ENCODE measurements at places on chromosomes 5 and 9.

DNA sequence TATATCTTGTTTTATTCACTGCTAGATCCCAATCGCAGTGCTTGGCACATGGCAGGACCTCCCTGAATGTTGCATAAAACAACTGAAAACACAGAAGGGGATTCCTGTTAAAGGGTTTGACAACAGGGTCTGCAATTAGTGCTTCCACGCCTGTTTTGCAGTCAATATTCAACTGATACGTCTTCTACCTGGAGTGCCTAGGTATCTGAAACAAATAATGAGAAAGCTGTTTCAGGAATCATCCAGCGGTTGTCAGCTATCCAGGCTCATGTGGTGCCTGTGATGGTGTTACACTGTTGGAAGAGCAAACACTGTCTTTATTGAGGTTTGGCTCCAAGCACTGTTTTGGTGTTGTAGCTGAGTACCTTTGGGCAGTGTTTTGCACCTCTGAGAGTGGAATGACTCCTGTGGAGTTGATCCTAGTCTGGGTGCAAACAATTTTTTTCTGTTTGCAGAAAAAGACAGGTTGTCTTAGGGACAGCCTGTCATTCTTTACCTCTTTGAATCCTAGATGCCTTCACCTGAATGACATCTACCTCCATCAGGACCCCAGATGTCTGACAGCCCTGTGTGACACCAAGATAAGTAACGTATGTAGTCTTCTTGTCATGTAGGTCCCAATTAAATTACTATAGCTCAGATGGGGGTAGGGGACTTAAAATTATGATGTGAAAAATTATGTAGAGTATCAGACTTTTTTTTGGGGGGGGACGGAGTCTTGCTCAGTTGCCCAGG lies 14.8 kb upstream of the MATR3 start:
- no peak for DNase-seq

DNA sequence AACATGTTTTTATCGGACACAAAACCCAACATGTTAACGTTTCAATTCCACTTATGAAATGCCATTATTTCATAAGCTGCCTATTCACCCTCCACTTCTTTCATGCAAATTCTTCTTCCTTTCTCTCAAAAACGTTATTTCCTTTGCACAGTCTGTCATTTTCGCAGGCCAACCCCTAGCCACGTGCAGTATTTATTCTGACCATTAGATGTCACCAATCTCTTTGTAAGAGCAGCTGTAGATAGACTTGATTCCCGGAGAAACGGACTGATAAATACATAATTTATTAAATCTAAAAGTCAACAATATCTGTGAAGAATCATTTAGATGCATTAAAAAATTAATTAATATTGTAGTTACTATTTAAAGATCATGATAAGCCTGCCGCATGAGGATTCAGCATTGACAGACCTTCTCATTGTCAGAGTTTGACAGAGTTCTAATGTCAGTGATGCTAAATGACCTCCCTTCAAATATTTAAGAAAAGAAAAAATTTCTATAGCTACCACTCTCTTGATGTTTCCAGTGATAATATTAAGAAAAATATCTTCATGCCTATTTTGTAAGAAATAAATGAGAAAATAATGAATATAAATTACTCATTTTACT lies 933.6 kb downstream of the CDH12 start:
- DNase-seq: peak; percentile 14

DNA sequence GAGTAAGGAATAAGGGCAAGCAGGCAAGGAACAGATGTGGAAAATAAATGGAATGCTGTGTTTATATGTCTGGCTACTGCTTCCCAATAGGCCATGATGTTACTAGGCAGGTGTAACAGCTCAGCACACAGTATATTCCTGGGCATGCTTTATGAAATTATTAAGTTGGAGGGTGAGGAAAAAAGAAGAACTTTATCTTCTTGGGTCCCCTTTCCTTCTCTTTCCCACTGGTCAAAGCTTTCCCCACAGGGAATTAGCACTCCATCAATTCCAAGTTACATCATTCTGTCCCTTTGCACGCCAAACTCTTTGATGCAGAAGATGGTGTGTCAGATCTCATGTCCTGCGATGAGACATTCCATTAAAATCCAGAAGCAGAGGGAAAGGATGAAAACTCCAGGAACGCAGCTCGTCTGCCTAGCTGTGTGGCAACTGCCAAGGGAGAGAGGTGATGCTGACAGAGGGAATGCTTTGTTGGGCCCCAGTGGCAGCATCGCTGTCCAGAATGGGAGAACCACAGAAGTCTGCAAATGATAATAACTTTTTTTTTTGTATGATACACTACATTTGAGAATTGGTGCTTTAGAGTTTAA lies 447.3 kb upstream of the ARRDC3 start:
- no peak for DNase-seq

DNA sequence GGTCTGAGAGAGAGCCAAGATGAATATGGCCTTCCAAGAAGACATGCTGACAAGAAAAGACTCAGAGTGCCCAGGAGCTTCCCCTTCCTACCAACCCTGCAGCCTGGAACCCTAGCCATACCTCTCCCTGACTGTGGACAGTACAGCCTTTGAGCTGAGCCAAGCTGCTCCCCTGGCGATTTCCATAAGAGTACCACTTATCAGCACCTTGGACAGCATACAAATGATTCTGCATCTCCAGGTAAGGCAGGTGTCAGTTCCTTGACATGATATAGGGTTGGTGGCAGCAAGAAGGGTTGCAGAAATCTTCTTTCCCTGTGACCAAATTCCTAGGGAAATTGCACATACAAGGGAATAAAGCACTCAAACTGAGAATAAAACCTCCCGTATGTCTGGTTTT lies 58.3 kb downstream of the MFAP3 start:
- DNase-seq: no peak

DNA sequence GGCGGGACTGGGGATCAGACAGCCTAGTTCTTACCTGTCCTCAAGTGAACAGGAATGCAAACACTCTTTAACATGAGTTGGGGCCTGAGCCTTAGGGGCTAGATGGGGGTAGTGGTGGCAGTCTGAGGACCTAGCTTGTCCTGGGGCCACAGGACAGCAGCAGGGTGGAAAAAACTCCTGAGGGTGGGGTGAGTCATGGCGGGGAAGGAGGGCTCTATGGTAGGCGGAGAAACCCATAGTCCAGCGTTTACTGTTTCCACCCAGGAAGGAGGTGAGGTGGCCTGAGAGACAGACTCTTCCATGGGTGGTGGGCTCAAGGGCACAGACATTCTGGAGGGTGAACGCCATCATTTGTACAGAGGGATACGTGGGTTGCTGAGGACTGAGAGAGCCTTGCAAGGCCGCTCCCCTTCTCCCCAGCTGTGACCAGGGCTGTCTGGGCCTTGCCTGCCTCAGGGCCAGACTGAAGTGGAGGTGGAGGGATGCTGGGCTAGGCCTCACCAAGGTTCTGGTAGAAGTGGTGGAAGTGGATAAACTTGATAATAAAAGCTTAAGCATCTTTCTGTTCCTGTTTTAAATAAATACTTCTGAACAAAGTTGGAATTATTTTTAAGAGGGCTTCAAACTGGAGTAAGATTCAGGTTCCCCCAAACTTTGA lies 1.1 kb upstream of the TSPAN17 start:
- DNase-seq: peak; percentile 63

DNA sequence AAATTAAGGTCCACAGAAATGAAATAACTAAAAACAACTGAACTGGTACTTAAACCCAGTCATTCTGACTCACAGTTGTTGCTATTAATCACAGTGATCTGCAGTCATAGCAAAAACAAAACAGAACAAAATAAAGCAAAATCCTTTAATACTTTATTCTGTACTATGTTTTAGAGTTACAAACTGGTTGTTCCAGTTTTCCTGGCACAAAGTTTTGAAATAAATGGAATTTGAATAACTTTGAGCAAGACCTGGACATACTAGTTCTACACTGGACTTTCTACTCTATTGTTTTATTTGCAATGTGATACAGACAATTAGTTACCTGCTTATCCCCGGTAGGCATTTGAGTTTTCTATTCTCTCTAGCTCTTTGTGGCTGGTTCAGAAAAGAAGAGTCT lies 147.9 kb downstream of the DMRT2 start:
- no peak for DNase-seq

GRCh38 chr5:147223948-147224791 lies 10.7 kb upstream of the STK32A start:
- DNase-seq: peak; percentile 45

DNA sequence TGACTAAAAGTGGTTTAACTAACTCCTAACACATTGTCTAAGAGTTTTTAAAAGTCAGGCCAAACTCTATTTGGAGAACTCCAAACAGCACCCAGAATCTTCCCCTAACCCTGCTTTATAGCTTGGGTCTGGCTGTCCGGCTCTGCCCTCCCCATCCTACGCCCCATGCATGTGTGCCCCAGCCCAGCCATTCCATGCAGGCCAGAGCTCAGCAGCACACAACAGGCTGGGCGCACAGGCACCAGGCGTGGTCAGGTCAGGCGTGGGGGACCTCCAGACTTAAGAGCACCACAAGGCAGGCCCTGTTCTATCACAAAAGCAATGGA lies 31.1 kb downstream of the SHB start:
- DNase-seq: no peak

DNA sequence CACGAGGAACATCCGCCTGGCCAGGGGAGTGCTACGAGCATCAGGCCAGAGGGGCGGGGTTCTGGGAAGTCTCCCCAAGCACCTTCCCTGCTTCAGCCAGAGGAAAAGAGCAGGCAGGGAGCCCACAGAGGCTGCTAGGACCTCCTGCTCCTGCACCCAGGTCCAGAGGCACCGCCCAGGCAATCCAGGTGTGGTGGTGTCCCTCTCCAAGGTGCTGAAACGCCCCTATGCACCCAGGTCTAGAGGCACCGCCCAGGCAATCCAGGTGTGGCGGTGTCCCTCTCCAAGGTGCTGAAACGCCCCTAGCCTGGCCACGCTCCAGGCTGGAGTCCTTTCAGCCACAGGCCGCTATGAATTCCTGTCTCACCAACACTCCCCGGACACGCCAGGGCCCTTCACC lies 10.7 kb upstream of the UBAC1 start:
- DNase-seq: no peak

DNA sequence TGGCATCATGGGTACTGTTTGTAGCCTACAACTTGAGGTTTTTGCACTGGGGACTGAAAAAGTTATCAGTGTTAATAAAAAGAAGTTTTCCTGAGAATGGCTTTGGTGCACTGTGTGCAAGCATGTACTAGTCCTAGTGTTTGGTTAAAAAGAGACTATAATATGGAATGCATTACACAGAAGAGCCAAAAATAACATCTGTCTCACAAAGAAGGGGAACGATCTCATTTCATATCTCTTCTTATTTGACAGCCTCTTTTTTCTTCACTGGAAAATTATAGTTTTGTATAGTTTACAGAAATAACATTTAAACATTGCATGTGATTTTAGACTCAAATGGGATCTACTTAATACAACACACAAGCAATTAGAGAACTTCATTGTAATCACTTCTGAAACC lies 127.0 kb upstream of the GDNF start:
- DNase-seq: no peak

DNA sequence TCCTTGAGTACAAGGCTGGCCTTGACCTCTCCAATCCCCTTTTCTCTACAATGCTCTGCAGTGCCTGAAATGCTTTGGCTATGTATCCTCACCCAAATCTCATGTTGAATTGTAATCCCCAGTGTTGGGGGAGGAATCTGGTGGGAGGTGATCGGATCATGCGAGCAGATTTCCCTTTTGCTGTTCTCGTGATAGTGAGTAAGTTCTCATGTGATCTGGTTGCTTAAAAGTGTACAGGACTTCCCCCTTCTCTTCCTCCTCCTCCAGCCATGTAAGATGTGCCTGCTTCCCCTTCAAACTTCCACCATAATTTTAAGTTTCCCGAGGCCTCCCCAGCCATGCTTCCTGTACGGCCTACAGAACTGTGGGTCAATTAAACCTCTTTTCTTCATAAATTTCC lies 28.5 kb upstream of the AKNA start:
- DNase-seq: no peak

GRCh38 chr9:125428060-125428901 lies 166.7 kb downstream of the GAPVD1 start:
- no peak for DNase-seq

DNA sequence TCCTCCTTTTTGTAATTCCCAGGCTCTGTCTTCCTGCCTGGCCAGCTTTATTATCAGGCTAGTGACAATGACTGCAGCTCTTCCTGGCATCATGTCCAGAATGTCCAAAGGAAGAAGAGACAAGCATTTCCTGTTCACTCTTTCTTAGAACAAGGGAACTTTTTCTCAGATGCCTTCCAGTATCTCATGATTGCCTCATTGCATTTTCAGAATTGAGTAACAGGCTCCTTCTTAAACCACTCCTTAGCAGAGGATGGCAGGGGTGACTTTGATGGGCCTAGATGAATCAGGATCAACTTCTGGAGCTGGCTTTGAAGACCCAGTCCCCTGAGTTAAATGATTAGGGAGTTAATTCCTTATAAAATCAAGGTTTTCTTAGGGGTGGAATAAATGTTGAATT lies 92.9 kb upstream of the RASGRF2 start:
- no peak for DNase-seq

DNA sequence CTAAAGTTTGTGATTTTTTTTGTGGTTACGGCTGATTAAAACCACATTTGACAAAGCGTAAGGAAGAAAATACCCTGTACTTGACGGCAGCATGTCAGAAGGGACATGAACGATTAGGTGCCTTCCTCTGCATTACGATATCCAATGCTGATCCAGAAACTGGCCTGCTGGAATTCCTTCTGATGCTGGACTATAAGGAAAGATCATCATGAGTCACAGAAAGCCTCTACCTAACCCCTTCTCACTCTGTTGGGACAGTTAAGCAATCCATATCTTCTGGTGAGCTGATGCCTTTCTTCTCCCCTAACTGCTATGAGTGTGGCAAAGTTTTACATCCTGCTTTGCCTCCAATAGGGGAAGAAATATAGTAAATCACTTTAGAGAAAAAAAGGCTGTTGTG lies 78.4 kb upstream of the PAPPA start:
- peak; percentile 11 for DNase-seq

DNA sequence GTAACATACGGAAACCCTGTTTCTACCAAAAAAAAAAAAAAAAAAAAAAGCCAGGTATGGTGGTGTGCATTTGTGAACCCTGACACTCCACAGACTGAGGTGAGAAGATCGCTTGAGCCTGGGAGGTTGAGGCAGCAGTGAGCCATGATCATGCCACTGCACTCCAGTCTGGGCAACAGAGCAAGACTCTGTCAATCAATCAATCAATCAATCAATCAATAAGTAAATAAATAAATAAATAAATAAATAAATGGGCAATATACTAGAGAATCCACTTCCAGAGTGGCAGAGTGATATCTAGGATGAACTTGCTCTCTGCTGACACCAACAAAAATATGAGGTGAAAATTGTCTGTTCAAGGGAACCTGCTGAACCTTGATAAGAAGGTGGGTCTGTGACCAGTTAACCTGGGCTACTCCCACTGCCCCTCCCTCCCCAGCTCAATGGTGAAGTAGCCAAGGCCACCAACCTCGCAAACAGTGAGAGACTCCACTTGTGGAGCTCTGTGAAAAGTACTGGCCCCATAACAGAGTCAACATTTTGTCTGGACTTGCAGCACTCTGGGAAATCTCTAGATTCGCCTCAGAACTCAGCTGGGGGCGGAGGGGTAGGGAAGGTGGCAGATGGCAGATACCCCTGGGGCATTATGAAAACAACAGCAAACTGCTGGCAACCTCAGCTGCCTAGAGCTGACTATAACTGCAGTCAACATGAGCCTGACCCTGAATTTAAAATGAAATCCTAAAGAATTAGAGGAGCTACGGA lies 163.7 kb downstream of the ROR2 start:
- no peak for DNase-seq

GRCh38 chr5:126351153-126351552 lies 72.1 kb upstream of the GRAMD2B start:
- DNase-seq: no peak

GRCh38 chr9:114925039-114925438 lies 5.4 kb downstream of the TNFSF8 start:
- DNase-seq: no peak

Data from H54 (cell line).